ENCODE measurements at places on chromosomes 2 and 18. TPM values are rescaled to one million over a fixed set of nuclear protein-coding genes. Genes with fewer than 3 reads are reported as not detected.

DNA sequence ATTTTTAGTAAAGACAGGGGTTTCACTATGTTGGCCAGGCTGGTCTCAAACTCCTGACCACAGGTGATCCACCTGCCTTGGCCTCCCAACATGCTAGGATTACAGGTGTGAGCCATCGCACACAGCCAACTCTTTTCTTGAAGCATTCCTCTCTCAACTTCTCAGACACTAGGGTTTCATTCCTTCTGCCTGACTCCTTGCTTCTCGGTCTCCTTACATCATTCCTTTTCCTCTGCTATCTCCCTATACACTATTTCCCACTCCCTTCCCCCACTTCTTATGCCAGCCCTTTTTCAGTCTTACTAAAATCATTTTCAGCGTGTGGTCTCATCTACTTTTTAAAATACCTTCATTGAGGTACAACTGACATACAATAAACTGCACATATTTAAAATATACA lies 6.1 kb downstream of the SOS1 start:
- no peak for DNase-seq

- DNase-seq: no peak
Observed at GRCh38 chr2:128341621-128342020, 23.0 kb upstream of the HS6ST1 start.

DNA sequence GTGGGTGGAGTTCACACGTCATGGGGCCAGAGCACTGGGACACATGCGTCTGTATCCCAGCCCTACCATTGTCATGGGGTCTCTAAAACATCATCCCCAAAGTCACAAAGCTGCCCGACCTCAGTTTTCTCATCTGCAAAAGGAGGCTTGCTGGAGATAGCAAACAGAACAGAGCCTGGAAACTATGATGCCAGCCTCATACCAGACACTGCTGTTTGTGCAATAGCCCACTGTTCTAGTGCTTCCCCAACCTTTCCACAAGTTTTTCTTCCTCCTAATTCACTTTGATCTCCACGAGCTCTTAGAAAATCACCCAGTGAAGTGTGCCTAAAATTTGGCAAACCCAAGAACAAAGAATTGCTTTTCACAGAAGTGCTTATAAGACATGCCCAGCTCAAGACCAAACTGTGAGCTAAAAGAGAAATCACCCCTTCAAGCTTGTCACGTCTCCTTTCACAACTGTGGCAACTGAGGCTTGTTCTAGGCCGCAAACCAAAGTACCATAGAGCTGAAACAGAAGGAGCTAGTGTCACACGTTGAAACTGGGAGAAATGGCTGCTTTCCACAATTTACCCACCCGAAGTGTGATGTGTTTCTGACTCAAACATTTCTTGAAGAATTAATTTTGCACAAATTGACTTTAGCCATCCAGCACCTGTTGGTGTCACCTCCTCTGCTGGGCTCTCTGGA lies 162.7 kb upstream of the ID2 start:
- no peak for DNase-seq

GRCh38 chr2:64787019-64787365 lies 133.3 kb upstream of the SERTAD2 start:
- DNase-seq: no peak

CNDP1 gene
- total RNA-seq: not detected

CLHC1 gene
- 5.8 TPM for total RNA-seq
